ENCODE measurements at places on chromosomes 11 and 22. TPM values are rescaled to one million over a fixed set of nuclear protein-coding genes. Genes with fewer than 3 reads are reported as not detected.

Gene OR51B4
- total RNA-seq: 0.98 TPM

Gene GPR83
- total RNA-seq: not detected

Gene SLC6A5
- not detected for total RNA-seq

Gene MRGPRX4
- not detected for total RNA-seq

Gene SEZ6L
- under 0.01 TPM for total RNA-seq

Gene KRTAP5-9
- 0.59 TPM for total RNA-seq

Gene CFAP300
- total RNA-seq: 11.8 TPM

GRCh38 chr11:7673724-7674434 lies 579 bp upstream of the CYB5R2 start:
- no peaks in the 10 kb centered on the region for H3K36me3 ChIP-seq
- DNase-seq: peak; percentile 22
- H3K4me3 ChIP-seq: peak overlapping the region; percentile 66
- peak overlapping the region; percentile 96 for H3K27ac ChIP-seq
- H3K27me3 ChIP-seq: no peaks in the 10 kb centered on the region

DNA sequence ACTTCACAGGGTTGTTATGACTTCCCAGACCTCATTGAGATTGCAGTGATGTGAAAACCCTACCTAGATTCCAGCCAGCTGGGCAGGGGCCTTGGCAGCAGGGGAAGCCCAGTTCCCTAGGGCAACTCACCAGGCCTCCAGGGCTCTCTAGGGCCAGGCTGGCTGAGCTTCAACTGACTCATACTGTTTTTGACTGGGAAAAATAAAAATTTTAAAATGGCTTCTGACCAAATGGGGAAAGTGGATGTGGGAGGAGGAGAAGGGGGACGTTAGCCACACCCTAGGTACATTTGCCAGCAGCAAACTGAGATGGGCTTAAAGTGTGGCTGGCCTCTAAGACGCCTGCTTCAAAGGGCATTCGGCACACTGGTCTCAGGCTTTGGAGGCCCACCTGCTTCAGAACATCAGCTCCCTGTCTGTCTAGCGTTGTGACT lies 39.0 kb downstream of the BMAL1 start:
- no peaks in the 10 kb centered on the region for H3K27me3 ChIP-seq
- peaks cover 32% of the 10 kb centered on the region for H3K4me1 ChIP-seq
- H3K36me3 ChIP-seq: no peaks in the 10 kb centered on the region
- DNase-seq: no peak

- DNase-seq: no peak
- H3K36me3 ChIP-seq: no peaks in the 10 kb centered on the region
- no peaks in the 10 kb centered on the region for H3K4me1 ChIP-seq
- no peaks in the 10 kb centered on the region for H3K27me3 ChIP-seq
Observed at GRCh38 chr22:40712311-40712710, 33.0 kb downstream of the MCHR1 start.

DNA sequence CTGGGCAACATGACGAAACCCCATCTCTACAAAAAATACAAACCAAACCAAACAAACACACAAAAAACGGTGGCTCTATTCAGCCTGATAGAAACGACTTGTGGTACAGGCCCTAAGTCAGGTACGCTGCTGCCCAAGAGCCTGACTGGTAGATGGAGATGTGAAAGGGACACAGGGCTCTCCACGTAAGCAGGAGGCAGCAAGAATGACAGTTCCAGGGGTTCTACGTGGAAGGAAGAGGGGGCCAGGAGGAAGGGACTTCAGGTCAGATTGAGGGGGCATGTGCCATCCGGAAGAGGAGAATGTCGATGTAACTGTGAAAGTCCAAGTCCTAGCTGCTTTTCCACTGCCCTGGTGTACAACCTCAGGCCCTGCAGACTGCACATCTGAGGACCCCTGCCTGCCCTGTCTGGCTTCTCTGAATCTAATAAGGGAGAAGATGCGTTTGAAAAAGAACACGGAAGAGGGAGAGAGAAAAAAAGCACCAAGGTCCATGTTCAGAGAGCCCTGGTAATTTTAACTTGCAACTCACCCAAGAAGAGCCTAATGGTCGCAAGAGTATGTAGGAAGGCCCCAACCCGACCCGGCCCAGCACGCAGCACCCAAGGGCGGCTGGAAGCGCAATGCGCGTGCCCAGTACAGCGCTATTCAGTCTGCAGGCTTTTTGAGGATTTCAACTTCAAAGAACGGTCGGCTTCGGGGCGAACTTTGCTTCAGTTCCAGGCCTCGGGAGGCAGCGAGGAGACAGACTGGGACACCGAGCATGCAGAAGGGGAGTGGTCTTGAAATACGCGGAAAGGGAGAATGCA lies 909 bp upstream of the ZNRD2 start:
- no peaks in the 10 kb centered on the region for H3K27me3 ChIP-seq
- no peak for DNase-seq
- H3K4me3 ChIP-seq: peak overlapping the region; percentile 81
- H3K4me1 ChIP-seq: peaks cover 71% of the 10 kb centered on the region
- H3K36me3 ChIP-seq: peaks cover 5% of the 10 kb centered on the region

DNA sequence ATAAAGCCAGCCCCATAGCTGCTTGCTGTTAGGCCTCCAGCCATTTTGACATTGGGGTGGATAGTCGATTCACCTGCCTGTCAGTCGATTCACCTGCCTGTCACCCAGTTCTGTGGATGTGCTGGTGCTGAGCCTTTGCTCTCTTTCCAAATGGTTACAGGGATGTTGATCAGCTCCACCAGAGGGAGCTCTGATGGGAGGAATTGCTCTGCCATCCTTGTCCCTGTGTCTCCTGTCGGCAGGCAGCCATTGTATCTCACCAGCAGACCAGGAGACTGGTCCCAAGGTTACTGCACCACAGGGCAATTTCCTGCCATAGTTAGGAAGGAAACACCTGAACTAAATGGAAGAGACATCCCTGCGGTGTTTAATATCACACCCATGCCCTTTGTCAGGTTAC lies 6.1 kb downstream of the MPEG1 start:
- no peak overlapping the region for H3K4me3 ChIP-seq
- DNase-seq: no peak
- no peaks in the 10 kb centered on the region for H3K36me3 ChIP-seq
- no peak overlapping the region for H3K27ac ChIP-seq

Data from tibial nerve (tissue), 4 donors.